ENCODE measurements at places on chromosomes 5 and 9.
A peak's percentile ranks its signal among the peaks of the same experiment; 100 is the strongest.

- no peak for DNase-seq
Measured at GRCh38 chr5:161530700-161531099, 15.8 kb downstream of the GABRB2 start.

DNA sequence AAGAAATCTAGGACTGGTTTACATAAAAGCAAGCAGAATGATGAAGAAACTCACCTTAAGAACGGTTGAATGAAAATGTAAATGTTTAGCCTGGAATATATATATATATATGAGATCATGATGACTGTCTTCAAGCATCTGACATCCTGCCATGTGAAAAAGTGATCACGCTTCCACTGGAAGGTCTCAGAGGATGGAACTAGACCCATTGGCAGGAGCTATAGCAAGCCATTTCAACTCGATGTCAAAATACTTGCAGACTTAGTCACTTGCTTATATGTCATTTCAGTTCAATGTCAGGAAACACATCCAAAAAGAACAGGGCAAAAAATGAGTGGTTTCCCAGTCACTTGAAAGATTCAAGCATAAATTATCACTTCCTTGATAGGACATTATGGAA is 22.2 kb upstream of the TMEM161B start:
- DNase-seq, result no peak

DNA sequence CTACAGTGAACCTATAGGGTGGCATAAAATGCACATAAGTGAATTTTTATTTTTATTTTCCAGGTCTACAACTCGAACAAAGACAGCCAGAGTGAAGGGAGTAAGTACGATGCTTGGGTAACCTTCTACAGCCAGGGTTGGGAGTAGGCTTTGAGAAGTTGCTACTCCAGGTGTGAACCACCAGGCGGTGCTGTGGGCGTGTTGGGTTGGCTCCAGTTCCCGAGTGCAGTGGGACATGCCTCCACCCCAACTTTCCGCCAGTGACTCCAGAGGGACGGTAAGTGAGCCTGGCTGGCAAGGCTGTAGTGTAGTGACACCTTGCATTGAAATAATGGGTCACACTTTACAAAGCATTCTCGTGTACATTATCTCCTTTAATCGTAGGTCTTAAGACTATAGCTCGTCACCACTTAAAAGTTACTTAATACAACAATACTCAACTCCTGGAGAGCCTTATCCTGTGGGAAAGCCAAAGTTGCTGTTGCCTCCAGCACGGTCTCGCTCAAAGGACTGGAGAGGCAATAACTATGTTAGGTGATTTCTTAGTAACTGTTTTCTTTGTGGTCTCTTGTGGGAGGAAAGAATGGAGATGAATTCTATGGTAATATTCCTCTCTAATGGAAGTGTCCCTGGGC is 244.0 kb downstream of the ARHGAP26 start:
- no peak for DNase-seq

- no peak for DNase-seq
Measured at GRCh38 chr5:135012033-135012588, 21.9 kb downstream of the PITX1 start.

- DNase-seq, result no peak
Measured at GRCh38 chr5:146703899-146704298, 174.7 kb downstream of the PPP2R2B start.

DNA sequence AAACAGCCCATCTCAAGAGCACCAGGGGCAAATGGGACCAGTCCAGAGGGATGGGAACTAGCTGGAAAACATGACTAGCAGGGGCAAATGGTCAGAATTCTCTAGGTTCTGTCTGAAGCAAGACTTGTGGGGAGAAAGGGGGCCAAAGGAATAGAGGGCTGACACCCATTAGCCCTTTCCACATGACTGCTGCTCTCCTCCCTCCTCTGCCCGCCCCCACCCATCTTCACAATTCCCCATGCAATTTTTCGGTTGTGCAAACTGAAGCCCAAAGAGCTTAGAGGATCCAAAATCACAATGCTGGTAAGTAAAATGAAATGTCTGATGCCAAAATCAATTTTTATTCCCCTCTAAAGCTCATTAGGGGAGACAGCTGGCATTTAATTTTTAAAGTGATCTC is 207.1 kb downstream of the DCP2 start:
- DNase-seq, result no peak

- no peak for DNase-seq
Measured at GRCh38 chr5:159463590-159464321, 133.5 kb upstream of the IL12B start.

GRCh38 chr5:77168879-77169244 is 41.6 kb upstream of the PDE8B start:
- no peak for DNase-seq

DNA sequence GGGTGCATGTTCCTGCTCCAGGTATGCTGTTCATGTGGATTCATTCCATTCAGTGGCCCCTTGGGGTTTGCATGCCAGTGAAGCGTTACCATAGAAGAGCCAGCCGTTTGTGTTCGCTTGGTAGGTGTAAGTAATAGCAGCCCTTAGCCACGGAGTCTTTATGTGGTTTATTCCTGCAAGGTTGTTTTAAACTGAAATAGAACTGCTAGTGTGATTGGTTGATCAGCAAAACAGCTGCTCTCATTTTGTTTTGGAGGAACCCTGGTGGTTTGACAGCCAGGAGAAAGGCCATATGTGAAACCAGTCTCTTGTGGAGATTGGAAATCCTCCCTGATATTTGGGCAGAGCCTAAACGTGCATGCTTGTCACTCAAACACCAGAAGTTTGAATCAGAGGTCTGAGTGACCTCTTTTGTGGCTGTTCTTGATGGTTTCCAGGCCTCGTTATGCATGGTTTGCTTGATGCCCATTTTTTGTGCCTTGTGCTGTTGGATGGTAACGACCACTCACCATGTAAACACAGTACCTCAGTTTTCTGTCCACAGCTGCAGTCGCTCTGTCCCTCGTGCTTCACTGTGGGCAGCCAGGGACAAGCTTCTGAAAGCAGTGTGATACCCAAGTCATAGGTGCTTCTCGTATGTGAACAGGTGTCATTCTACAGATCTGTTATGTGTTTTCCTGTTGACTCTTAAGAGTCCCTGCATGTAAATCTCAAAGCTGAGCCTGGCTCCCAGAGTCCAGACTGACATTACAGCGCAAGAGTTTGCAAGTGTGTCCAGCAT is 58.3 kb upstream of the NXNL2 start:
- peak; percentile 17 for DNase-seq

GRCh38 chr9:131511880-131512279 is 9.2 kb downstream of the POMT1 start:
- no peak for DNase-seq

GRCh38 chr9:129270903-129271431 is 92.9 kb upstream of the IER5L start:
- peak; percentile 92 for DNase-seq

- no peak for DNase-seq
Measured at GRCh38 chr5:155587458-155587857, 573.9 kb downstream of the KIF4B start.

GRCh38 chr9:28293369-28294090 is 720.2 kb upstream of the C9orf72 start:
- DNase-seq, result no peak

GRCh38 chr9:27126670-27127069 is 17.6 kb downstream of the TEK start:
- DNase-seq, result no peak

DNA sequence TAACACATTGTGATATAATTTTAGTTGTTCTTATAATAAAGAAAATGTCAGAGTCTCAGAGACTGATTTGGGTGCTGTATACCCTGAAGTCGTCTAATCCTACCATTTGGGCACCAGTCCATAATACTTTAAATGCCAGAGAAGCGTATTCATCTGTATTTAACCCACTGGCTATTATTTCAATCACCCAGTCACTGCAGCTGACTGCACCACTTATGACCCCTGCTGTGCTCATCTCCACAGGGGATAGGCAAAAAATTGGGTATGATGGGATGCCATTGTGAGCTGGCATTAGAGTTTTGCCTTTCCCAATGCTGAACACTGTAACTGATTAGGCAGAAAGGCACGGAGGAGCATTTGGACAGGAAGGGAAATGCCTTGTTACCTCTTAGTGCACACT is 599.7 kb downstream of the CAAP1 start:
- no peak for DNase-seq

GRCh38 chr5:4700069-4700468 is 440.1 kb upstream of the ADAMTS16 start:
- peak; percentile 2 for DNase-seq

GRCh38 chr9:20373263-20373662 is 249.0 kb downstream of the MLLT3 start:
- no peak for DNase-seq

DNA sequence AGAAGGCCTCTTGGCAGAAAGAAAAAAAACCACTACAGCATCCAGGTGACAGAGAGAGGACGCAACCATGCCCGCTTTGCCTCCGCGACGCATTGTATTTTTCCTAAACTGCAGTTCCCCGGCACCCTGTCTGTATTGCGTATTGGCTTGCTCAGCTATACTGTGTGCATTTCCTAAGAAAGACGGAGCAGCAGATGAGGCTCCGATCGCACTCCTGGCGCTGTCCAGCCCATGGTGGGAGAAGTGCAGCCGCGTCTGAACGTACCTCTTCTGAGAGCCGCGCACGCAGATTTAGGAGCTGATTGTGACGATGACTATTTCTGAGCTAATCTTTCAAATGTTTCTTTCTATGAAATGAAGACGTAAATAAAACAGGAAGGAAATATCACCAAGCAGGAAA is 366.5 kb downstream of the IRX1 start:
- no peak for DNase-seq

DNA sequence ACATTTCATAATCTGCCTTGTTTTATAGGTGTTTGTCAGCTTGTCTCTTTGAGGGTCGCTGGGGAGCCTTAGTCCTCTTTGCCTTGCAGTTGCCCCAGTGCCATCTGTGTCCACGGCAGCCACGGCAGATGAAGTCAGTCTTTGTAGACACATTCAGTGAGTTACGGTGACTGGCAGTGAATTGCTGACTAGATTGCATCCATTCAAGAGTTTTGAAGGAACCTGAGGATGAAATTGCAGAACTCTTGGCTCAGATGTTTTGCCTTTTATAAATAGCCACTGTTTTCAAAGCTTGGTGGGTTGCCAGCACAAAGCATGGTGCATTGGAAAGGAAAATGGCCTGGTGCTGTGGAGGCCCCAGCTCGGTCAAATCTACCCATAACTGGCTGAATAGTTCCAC is 125.6 kb downstream of the TRIO start:
- no peak for DNase-seq

GRCh38 chr9:92661127-92661526 is 8.8 kb downstream of the IPPK start:
- DNase-seq, result no peak

GRCh38 chr9:68705531-68706362 is 707 bp downstream of the PIP5K1B start:
- no peak for DNase-seq

DNA sequence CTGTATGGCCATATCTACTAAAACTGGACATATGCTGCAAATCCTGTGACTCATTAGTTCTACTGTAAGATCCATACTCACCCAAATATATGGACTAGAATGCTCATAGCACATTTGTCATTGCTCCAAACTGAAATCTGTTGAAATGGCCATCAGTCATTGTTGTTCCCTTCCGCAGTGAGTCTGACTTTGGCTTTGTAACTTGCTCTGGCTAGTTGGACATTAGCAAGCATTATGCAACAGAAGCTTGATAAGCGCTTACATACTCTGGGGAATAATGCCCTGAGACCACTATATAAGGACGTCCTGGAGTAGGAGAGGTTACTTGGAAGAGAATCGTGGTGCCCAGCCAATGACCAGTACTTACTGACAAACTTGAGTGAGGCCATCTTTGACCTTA is 9.0 kb downstream of the KIAA1958 start:
- DNase-seq, result no peak

DNA sequence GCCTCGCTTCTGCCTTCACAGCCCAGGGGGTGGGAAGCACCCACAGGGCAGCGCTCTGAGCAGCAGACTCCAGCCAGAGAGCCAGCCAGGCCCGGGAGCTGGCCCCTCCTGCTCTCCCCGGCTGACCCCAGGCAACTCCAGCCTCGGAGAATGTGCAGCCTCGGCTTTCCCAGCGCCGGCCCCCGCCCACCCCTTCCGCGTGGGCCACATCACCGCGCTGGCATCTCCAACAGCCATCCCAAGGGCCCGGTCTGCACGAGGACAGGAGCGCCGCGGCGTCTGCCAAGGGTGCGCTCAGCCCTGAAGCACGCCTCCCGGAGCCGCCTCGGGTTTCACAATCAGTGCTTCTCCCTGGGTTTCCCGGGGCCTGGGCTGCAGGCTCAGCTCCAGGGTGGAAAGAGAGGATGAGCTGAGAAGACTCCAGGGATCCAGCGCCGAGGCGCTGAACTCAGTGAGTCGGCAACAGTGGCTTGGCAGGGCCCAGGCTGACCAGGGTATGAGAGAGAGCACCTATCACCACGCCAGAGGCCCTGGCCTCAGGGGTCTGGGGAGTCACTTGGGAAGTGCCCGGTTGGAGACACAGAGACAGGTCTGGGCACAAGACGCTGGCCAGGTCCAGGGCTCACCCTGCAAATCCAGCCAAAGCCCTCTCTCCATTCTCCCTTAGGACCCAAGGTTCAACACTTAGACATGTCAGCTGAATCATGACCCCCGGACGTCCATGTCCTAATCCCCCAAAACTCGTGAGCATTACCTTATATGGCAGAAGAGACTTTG is 79.6 kb downstream of the ADAMTS2 start:
- DNase-seq, result peak; percentile 98

DNA sequence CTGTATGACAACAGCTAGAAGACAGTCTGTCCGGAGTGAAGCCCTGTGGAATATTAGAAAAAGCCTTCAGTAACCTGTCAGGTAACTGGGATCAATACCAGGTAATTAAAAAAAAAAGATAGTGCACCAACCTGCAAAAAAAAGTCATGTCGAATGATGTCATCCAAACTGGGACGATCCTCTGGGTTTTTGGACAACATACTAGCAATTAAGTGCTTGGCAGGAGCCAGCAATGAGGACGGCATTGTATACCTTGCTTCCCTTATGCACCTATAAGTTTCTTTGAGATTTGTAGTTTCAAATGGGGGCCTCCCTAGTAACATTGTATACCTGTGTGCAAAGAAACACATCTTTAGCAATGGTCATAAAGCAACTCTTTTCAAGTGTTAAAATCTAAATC is 2.8 kb downstream of the PLK2 start:
- no peak for DNase-seq

DNA sequence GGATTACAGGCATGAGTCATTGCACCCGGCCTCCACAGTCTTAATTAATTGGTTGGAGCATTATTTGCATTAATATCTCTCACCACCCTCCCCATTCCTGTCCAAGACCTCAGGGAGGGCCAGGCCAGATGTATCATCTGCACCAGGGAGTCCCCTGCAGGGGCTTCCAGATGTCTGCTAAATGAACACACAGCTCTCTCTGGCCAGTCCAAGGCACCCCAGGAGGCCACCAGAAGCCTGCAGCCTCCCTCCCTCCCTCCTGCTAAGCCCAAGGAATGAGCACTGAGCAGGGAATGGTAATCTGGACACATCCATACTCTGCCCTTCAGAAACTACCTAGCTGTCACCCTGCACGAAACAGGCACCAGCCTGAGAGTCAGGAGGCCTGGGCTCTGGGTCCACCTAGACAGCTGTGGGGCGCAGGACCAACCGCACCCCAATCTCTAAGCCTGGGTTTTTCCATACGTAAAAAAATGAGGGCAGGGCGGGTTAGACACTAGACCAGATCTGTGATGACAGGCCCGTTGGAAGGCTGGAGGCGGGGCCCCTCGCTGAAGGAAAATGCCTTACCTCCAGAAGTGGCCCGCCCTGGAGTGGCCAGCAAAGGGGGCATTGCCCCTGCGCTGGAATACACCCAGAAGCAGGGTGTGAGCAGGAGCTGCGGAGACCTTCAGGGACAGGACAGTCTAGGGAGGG is 8.3 kb downstream of the CIZ1 start:
- DNase-seq, result no peak
